SJSA1 (cell line): ENCODE measurements at places on chromosomes 13 and 19. TPM values are rescaled to one million over a fixed set of nuclear protein-coding genes. Genes with fewer than 3 reads are reported as not detected.

DNA sequence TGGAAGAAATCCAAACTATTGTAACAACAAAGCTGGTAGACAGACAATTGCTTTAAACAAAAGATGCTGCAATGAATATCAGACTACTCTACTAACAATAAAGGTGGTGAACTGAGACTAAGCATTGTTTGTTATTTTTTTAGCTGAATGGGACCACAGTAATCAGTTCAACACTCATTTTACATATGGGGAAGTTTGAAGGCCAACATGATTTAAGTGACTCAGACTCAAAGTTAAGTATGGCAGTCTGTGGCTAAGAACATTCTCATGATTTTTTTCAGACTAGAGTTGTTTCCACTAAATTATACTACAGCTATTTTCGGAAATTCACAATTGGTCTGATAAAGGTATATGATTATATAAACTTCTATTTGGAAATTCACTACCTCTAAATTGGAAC lies 10.4 kb downstream of the EXOSC8 start:
- H3K27me3 ChIP-seq, result no peaks in the 10 kb centered on the region
- peaks cover 79% of the 10 kb centered on the region for H3K36me3 ChIP-seq
- H3K4me1 ChIP-seq, result no peaks in the 10 kb centered on the region; the same call in 1 of the 2 replicates

The ZNF175 gene
- total RNA-seq, result 2.6 and 20.7 TPM in 2 replicates

GRCh38 chr13:97220151-97220900 lies 1.8 kb upstream of the MBNL2 start:
- no peaks in the 10 kb centered on the region for H3K36me3 ChIP-seq
- H3K27me3 ChIP-seq, result no peaks in the 10 kb centered on the region
- H3K4me1 ChIP-seq, result peaks cover 15% of the 10 kb centered on the region

- no peaks in the 10 kb centered on the region for H3K27me3 ChIP-seq
- peak overlapping the region; percentile 19; the same call in 1 of the 2 replicates for H3K27ac ChIP-seq
- peaks cover 19% of the 10 kb centered on the region for H3K36me3 ChIP-seq
- H3K4me1 ChIP-seq, result peaks cover 62% of the 10 kb centered on the region
- no peak overlapping the region for H3K4me3 ChIP-seq
- no peak for DNase-seq
These were observed 14.8 kb downstream of the BRD4 start for GRCh38 chr19:15317392-15318071.

The ASPDH gene
- not detected in 2 replicates for total RNA-seq

DNA sequence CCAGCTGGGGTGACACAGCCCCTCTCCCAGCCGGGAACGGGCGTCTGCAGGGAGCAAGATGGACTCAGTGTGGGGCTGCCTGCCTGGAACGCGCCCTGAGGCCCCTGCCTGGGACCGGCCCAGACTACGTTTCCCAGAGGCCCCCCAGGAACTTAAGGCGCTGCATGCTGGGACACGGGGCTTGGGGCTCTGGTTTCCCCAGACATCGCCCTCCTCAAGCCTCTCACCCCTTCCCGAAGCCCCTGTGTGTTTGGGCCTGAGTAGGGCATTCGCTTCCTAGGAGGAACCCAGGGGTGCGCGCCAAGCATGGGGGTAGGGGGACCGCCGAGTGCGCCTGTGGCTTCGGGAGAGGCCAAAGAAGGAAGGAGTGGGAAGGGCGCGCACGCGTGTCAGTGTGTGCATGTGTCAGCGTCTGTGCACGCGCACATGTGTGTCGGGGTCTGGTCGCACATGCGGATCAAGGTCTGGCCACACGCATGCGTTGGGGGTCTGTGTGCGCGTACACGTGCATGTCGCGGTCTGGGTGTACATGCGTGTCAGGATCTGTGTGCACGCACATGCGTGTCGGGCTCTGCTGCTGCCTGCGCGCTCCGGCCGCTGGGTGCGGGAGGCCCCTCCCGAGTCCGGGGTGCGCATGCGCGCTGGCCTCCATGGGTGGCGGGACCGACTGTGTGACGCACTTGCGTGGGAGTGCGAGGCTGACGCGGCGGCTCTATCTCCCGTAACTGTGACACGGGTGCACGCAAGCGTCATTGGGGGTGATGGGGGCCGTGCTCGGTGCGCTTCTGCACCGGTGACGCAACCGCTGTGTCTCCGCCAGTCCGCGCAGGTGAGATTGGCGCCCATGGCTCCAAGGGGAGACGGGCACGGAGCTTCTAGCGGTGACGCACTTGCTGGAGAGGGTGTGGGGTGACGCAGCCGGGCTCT lies 16.2 kb downstream of the ZNF331 start:
- H3K36me3 ChIP-seq, result no peaks in the 10 kb centered on the region
- H3K4me3 ChIP-seq, result peak overlapping the region; percentile 51
- H3K27me3 ChIP-seq, result no peaks in the 10 kb centered on the region
- peaks cover 13% of the 10 kb centered on the region for H3K4me1 ChIP-seq
- peak overlapping the region; percentile 22; the same call in 1 of the 2 replicates for H3K27ac ChIP-seq

- no peaks in the 10 kb centered on the region for H3K4me1 ChIP-seq
- no peak overlapping the region for H3K27ac ChIP-seq
- peak; percentile 38 for DNase-seq
- H3K27me3 ChIP-seq, result no peaks in the 10 kb centered on the region
- H3K36me3 ChIP-seq, result no peaks in the 10 kb centered on the region
- H3K4me3 ChIP-seq, result no peak overlapping the region
These were observed 1.4 kb downstream of the LILRB2 start for GRCh38 chr19:54279406-54279962.

DNA sequence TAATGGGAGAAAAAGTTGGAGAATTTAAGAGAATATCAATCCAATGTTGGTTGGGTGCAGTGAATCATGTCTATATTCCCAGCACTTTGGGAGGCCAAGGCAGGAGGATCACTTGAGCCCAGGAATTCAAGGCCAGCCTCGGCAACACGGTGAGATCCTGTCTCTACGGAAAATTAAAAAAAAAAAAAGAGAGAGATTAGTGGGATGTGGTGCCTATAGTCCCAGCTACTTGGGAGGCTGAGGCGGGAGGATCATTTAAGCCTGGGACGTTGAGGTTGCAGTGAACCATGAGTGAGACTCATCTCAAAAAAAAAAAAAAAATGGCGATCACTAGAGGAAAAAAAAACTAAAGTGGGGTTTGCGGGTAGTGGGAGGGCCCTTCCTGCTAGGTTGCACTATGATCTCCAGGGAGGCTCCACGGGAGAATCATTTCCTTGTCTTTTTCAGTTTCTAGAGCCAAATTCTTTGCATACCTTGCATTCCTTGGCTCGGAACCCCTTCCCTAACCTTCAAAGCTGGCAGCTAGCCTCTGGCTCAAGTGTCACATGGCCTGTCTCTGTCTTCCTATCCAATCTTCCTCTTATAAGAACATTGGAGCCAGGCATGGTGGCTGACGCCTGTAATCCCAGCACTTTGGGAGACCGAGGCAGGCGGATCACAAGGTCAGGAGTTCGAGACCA lies 5.8 kb upstream of the ERCC2 start:
- no peak overlapping the region for H3K4me3 ChIP-seq
- peak; percentile 95 for DNase-seq
- H3K4me1 ChIP-seq, result peaks cover 44% of the 10 kb centered on the region
- H3K36me3 ChIP-seq, result no peaks in the 10 kb centered on the region

DNA sequence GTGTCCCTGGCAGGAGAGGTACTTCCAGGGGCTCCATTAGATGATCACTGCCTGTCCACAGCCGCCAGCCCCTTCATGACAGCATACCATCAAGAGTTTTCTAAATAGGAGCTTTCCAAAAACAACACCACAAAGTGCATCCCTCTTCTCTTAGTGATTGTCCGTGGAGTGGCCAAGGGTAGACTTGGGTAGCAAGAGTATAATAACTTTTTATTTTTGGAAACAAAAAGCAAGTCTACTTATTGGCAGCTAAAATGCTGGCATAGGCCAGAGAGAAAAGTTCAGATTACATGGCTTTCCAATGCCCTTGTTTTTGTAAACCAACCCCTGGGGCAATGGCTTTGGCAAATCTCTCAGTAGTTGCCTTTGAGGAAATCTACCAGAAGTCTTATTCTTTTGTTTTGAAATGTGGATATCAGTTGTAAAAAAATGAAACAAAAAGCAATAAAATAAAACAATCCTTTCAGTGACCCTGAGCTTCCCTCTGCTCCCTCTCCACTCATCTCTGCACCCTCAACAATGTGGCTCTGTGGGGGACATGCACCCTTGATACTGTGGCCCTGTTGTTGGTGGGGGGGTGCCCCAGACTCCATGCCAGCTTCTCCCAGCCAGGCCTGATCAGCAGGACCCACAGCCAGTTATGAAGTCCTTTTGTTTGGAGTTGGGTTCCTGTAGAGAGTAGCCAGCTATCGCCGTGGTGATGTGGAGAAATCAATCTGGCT lies 294.1 kb downstream of the DLEU7 start:
- H3K27ac ChIP-seq, result no peak overlapping the region
- no peak for DNase-seq
- H3K4me3 ChIP-seq, result no peak overlapping the region
- H3K4me1 ChIP-seq, result no peaks in the 10 kb centered on the region
- no peaks in the 10 kb centered on the region for H3K27me3 ChIP-seq

The KLK8 gene
- total RNA-seq, result not detected in 2 replicates

GRCh38 chr13:95614641-95615245 lies 29.8 kb downstream of the DZIP1 start:
- DNase-seq, result no peak
- peaks cover 33% of the 10 kb centered on the region for H3K36me3 ChIP-seq
- no peak overlapping the region for H3K27ac ChIP-seq
- H3K4me3 ChIP-seq, result no peak overlapping the region
- H3K4me1 ChIP-seq, result no peaks in the 10 kb centered on the region
- H3K27me3 ChIP-seq, result no peaks in the 10 kb centered on the region

The RTBDN gene
- total RNA-seq, result not detected in 2 replicates

GRCh38 chr19:2478278-2478755 lies 2.4 kb downstream of the GADD45B start:
- H3K27me3 ChIP-seq, result no peaks in the 10 kb centered on the region
- peaks cover 34% of the 10 kb centered on the region for H3K4me1 ChIP-seq
- no peak overlapping the region for H3K27ac ChIP-seq
- peaks cover 32% of the 10 kb centered on the region for H3K36me3 ChIP-seq
- no peak for DNase-seq

DNA sequence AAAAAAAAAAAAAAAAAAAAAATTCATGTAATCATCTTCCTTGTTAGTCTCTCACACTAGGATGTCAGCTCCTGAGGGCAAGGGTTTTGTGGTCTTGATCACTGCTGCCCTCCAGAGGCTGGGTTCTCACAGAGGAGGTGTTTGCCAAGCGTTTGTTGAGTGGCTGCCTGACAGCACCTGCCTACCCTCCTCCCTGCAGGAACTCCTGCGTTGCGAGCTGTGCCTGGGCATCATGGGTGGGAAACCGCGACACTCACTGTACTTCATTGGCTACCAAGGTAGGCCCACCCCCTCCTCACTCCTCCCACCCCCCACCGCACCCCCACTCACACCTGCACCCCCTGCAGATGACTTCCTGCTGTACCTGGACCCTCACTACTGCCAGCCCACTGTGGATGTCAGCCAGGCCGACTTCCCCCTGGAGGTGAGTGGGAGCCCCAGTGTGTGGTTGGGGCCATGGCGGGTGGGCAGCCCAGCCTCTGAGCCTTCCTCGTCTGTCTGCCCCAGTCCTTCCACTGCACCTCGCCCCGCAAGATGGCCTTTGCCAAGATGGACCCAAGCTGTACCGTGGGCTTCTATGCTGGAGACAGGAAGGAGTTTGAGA lies 8.1 kb downstream of the ATG4D start:
- H3K4me1 ChIP-seq, result no peaks in the 10 kb centered on the region
- H3K4me3 ChIP-seq, result no peak overlapping the region
- H3K36me3 ChIP-seq, result peaks cover 83% of the 10 kb centered on the region
- DNase-seq, result no peak
